CD4-positive, alpha-beta T cell treated with Interleukin-10 for 1 hour (primary cell): ENCODE measurements at places on chromosomes 7 and 10.

DNA sequence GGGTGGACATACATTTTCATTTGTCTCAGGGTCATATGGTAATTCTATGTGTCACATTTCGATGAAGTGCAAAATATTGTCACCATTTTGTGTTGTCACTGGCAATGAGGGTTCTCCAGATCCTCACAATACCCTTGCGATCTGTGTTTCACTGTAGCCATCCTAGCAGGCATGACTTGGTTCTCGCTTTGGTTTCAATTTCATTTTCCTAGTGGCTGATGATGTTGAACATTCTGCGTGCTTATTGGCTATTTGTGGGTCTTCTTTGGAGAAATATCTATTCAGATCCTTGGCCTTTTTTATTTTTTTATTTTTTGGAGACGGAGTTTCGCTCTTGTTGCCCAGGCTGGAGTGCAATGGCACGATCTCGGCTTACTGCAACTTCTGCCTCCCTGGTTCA, 24.8 kb upstream of the MNX1 start:
- DNase-seq = no peak

DNA sequence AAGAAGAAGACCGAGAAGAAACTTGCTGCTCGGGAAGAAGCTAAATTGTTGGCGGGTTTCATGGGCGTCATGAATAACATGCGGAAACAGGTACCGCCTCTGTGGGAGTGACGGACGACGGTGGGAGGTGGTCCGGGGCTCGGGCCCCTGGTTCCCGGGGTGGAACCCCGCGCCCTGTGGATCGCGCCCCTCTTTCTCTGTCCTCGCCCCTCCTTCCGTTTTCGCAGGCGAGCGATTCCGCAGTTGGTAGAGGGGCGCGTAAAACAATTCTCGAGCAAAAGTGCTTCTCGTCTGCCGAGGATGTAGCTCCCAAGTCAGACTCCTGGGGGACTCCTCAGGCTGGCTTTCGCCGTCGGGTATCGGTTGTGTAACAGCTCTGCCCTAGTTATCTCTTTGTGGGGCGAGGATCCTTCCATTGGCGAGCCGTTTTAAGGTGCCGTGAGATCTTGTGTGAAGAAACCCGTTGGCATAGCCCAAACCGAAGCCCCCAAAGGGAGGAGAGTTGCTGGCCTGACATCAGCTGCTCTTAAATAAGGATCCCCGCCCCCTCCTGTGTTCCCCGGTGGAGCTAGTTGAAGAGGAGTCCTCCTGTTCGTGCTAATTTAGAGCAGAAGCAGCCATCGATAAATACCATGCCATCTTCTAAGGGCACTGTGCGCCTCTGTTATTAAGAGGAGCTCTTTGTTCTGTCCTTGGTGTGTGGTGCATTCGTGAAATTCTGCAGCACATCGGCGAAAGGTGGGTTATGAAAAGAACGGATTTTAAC, 655 bp downstream of the KLHL7 start:
- peak; percentile 51 for DNase-seq

DNA sequence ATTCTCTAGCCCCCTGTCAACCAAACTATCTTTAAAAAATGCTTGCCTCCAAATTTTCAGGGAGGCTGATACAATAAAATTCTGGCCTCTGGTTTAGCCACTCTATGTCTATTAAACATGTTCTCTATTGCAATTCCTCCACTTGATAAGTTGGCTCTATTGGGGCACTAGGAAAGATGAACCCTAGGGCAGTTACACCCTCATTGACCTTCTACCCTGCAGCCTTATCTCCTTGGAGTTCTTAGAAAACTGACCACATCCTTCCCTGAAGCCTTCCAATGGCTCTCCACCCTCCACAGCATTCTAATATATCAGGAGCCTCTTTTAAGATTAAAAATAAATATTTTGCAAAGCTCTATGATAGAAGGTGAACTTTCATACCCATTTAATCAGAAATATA, 30.6 kb downstream of the SVOPL start:
- no peak for DNase-seq

DNA sequence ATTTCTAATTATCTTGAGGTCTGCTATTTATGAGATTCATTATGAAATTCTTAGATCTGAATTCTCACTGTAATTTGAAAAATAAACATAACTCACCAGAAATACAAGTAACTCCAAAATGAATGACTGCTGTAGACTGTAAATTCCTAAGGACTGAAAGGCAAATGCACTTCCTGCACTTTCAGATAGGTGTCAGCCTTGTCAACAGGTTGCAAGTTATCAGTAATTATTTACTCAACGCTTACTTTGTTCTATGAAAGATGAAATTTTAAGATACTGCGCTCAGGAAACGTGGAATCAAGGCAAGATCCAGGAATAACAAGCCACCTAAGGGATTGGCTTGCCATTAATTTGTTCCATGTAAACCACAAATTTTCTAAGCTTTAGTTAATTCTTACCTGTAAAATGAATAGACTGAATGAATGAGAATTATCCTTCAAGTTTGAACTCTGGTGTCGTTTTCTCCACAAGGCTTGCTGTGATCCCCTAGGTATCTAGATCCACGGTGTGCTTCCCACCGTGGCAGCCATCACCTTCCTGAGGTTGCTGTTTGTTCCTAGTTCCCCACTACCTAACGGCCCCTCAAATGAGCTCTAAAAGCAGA, 12.6 kb downstream of the DHX32 start:
- peak; percentile 24 for DNase-seq

DNA sequence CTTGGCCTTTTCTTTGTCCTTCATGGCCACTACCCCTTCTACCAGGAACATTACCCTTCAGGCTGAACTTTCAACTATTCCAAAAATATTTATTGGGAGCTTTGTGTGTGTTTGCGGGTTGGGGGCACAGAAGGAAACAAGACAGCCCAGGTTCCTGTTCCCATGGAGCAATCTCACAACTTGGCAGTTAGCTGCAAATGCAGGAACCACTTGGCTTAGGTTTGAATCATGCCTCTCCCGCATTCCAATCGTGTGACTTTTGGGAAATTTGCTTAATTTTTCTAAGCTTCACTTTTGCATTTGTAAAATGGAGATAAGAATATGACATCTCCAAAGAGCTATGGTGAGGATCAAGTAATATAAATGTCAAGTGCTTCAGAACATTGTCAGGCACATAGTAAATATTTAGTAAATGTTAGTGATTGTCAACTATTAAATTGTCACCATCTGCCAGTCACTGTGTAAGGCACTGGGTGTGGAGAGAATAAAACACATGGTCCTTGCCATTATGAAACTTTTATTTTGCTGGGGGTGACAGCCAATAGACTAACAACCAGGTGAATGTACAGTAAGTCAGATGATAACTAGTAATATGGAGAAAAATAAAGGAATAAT, 277.1 kb downstream of the SNX13 start:
- no peak for DNase-seq

DNA sequence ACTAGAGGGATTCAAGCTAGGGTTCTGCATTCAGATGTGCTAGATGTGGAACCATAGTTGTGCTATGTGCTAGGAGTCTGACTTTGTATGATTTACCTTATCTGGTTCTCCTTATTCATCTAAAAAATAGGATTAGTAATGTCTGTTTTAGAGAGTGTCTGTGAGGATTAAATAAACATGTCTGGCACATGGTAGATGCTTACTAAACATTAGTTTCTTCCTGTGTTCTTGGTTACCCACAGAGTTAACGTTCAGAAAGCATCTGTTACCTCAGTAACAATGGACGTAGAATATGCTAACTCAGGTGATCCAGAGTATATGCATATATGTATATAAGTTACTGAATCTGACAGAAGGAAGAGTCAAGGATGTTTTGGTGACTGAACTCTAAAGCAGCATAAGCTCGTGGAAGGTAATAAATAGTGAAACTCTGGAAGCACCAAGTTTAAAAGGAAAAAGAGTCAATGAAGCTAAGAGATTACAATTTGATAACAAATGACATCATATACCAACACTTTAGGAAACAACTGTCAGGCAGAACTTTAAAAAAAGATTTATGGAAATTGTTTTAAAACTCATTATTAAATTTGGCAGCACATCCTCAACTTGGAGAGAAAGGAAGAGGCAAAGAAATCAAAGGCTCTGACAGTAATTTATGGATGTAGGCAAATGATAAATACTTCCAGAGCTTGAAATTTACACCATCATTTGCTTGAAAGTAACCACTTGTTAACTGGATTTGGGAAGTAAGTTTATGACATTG, 127.0 kb downstream of the CCNY start:
- DNase-seq = no peak

GRCh38 chr10:96420228-96421009, 61.6 kb upstream of the OPALIN start:
- DNase-seq = no peak

- no peak for DNase-seq
Measured at GRCh38 chr7:91280185-91280584, 16.0 kb downstream of the FZD1 start.

GRCh38 chr10:70320751-70321150, 36.9 kb upstream of the NPFFR1 start:
- no peak for DNase-seq

DNA sequence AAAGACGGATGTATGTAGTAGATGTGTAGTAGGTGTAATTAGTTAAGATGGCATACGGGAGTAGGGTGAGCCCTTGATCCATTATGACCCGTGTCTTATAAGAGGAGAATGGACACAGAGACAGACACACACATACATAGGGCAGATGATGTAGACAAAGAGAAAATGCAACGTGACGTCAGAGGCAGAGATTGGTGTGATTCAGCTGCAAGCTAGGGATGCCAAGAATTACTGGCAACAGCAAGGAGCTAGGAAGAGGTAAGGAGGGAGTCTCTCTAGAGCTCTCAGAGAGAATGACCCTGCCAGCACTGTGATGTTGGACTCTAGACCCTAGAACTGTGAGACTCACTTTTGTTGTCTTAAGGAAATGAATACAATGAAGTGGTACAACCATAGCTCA, 247.0 kb upstream of the HABP2 start:
- no peak for DNase-seq

DNA sequence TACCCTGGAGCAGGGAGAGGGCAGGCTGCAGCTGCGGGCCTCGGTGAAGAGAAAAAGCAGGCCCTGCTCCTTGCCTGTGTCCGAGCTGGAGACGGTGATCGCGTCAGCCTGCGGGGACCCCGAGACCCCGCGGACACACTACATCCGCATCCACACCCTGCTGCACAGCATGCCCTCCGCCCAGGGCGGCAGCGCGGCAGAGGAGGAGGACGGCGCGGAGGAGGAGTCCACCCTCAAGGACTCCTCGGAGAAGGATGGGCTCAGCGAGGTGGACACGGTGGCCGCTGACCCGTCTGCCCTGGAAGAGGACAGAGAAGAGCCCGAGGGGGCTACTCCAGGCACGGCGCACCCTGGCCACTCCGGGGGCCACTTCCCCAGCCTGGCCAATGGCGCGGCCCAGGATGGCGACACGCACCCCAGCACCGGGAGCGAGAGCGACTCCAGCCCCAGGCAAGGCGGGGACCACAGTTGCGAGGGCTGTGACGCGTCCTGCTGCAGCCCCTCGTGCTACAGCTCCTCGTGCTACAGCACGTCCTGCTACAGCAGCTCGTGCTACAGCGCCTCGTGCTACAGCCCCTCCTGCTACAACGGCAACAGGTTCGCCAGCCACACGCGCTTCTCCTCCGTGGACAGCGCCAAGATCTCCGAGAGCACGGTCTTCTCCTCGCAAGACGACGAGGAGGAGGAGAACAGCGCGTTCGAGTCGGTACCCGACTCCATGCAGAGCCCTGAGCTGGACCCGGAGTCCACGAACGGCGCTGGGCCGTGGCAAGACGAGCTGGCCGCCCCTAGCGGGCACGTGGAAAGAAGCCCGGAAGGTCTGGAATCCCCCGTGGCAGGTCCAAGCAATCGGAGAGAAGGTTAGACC, 138.0 kb upstream of the STK17A start:
- DNase-seq = no peak

DNA sequence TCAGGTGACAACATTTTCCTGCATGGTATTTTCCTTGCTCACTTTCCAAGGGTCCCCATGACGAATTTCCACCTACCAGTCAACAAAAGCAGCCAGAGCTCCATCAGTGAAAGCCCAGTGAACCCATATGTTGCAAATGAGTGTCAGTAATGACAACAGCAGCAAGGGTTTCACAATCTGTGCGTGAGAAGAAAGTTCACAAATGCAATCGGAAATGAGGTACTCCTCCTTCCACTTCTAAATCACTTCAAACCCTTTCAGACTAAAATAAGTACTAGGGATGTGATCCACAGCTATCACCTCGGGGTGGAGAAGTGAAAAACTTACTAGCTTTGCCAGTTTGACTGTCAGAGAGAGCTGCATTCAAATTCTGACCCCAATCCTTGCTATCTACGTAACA, 55.6 kb upstream of the BET1 start:
- no peak for DNase-seq

DNA sequence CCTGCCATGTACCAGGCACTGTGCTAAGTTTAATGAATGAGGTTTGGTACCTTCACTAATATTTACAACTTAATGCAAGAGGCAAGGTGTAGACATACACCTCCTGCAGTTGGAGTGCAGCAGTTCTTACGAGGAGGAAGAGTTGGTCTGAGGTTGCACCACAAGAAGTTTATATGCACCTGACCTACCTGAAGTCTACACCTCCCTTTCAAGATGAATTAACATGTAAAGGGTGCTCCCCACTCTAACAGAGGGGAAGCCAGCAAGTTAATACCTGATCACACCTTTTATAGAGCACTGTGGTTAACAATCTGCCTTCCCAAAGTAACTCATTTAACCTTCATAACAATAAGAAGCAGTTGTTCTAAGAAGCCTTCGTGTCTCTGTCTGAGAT, 120.0 kb downstream of the LYZL1 start:
- peak; percentile 15 for DNase-seq

GRCh38 chr7:128447941-128448564, 7.6 kb upstream of the HILPDA start:
- no peak for DNase-seq

DNA sequence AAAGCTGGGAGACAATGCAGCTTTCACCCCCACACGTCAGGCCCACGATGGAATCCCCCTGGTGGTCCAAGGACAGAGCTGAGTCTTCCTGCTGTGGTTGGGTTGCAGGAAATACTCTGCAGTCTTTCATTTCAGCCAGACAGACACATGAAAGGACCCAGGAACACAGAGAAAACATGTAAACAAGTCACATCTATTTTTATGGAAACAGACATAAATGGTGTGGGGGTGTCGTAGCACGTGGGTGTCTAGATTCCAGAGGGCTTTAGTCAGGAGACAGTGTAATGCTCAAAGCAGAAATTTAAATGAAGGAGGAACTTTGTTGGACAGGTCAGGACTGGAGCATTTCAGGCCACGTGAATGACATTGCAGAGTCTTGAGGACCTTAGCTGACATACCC, 444.6 kb downstream of the SUGCT start:
- DNase-seq = no peak

- DNase-seq = no peak
Measured at GRCh38 chr7:94398841-94399240, 4.1 kb downstream of the COL1A2 start.

GRCh38 chr10:131226446-131227162, 84.9 kb downstream of the TCERG1L start:
- DNase-seq = no peak
